NCI-H510A treated with DMSO at 0.1 percent for 48 hours (cell line): ENCODE measurements at places on chromosomes 12 and 14.

DNA sequence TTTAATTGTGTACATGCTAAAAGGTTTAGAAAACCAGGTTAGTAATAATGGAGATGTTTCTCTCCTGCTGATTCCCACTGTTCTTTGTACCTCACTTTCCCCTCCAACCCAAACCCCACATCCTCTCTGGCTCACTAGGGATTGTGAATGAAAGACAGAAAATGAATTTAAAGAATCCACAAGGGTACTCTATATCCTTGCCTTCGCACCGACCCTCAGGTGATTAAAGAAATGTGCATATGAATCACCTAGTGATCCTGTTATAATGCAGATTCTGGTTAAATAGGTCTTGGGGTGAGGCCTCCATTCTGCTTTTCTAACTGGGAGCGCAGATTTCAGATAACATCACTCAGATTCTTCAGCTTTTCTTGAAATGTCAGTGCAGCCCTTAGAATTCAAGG lies 84.3 kb upstream of the OTX2 start:
- DNase-seq, result no peak

DNA sequence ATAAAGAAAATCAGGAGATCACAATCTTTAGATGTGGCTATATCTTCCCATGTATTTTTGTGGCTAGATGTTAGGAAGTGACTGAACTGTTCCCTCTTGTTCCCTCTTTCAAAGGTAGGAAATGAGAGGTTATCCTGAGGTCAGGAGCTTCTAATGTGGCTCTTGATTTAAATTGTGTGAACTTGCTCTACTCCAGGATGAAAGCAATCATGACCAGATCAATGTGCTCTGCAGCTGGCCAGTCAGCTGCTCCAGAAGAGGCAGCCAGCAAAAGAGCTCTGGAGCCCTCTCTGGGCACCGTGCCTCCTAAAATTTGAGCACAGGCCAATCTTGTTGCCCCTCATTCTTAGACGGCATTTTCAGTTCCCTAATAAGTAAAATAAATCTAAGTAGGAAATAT lies 32.0 kb downstream of the CDK17 start:
- peak; percentile 74 for DNase-seq

GRCh38 chr12:26557326-26557725 lies 275.7 kb downstream of the ITPR2 start:
- no peak for DNase-seq

DNA sequence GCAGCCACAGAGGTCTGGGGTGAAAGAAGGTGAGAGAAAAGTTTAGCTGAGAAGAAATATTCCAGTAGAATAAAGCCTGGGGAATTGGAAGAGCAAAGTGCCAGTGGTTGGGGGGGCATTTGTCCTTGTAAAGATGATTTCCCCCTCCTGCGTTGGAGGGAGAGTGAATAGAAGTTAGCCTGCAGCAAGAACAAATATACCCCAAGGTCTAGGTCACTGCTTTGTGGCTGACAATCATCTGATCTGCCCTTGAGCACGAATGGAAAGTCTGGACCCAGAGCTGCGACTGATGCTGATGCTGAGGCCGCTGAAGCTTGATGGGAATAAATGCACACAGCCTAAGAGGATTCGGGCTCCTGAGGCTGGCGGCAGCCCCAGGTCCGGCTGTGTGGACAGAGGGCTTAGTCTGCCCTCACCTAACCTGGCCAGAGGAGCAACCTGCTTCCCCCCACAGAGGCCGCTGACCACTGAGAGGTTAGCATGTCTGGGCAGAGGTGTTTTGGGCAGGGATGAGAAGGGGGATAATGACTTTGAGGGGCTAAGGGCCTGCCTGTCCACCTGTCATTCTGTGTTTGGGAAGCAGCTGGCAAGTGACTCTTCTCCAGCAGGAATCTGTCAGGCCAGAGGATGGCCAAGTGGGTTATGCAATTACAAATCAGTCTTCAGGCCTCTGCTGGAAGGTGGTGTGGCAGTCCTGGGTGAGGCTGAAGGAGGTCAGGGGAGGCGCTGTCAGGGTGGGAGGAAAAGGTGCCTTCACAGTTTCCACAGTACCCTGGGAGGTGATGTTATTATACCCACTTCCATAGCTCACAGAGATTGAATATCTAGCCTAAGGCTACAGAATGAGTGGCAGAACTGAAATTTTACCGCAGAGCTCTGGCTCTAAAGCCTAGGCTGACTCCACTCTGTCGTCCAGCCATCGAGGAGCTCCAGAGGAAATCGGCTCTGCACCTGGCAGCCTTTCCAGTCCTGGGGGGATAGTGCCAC lies 11.7 kb downstream of the TUBA1C start:
- DNase-seq, result no peak

DNA sequence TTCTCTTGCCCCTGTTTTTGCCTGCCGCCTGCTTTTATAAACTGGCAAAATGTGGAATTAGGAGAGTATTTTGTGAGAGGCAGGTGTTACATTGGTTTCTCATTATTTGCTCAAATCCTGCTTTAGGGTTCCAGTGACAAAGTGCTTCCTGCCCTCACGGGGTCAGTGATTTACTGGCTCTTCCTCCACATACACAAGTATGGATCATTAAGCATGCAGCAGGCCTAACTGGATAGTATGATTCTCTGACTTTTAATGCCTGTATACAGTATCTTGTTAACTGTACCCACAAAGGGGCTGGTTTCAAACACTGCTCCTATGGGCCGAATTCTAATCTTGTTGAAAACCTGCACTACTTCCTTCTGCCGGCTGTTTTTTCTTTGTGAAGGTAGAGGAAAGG lies 63.2 kb downstream of the PTCSC3 start:
- peak; percentile 78 for DNase-seq

DNA sequence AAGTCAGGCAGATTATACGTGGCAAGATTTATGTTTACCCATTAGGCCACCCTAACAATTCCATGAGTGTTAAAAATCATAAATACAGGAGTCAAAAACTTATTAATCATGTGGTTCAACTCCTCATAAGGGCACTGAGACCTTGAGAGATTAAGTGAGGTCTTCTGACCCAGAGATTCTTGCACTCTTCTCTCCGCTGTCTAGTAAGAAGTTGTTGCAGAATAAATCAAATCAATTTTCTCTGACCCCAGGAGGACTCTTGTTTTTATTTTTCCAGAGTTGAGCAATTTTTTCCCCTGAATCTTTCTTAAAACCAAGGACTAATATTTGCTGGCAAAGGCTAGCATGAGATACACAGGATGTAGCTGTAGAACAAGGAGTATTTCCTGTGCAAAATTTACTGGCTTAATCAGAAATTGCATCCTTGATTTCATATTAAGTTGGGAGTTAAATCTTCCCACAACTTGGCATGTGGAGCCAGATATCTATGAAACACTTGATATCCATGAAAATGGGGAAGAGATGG lies 90.9 kb upstream of the PTHLH start:
- no peak for DNase-seq

- no peak for DNase-seq
Measured at GRCh38 chr12:58656254-58657009, 263.9 kb downstream of the LRIG3 start.

- DNase-seq, result no peak
Measured at GRCh38 chr14:35402323-35403113, 2.0 kb downstream of the NFKBIA start.

- DNase-seq, result no peak
Measured at GRCh38 chr14:102248121-102248520, 56.8 kb downstream of the MOK start.

GRCh38 chr12:100721169-100721568 lies 73.4 kb upstream of the ANO4 start:
- no peak for DNase-seq

DNA sequence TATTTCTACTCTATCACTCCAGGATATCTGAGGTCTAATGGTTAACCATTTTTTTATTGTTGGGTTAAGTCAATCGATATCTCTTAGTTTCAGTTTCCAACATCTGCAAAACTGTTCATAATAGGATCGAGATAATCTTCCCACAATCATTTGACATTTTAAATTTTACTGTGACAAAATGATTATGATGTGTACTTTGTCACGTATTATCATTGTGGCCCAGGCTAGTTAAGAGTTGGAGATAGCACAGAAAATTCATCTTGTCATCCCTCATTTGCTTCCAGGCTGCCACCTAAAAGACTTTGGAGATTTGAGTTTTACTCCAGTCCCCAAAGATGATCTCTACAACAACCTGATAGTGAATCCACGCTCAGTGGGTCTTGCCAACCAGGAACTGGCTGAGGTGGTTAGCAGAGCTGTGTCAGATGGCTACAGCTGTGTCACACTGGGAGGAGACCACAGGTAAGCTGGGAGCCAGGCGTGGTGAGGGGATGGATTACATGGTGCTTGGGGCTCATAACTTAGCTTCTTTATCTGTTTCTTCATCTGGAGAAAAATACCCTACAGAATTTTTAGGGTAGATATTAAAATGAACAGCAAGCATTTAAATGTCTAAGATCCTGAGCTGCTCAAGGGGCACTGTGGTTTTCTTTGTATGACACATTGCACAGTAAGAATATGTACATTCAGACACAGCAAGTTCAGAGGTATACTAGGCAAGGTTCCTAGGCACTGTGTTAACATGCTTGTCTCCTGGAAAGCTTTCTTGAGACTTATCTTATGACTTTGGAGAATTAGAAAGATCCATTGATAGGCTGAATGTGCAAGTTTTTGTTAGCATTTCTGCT lies 22.4 kb downstream of the ARG2 start:
- DNase-seq, result no peak

DNA sequence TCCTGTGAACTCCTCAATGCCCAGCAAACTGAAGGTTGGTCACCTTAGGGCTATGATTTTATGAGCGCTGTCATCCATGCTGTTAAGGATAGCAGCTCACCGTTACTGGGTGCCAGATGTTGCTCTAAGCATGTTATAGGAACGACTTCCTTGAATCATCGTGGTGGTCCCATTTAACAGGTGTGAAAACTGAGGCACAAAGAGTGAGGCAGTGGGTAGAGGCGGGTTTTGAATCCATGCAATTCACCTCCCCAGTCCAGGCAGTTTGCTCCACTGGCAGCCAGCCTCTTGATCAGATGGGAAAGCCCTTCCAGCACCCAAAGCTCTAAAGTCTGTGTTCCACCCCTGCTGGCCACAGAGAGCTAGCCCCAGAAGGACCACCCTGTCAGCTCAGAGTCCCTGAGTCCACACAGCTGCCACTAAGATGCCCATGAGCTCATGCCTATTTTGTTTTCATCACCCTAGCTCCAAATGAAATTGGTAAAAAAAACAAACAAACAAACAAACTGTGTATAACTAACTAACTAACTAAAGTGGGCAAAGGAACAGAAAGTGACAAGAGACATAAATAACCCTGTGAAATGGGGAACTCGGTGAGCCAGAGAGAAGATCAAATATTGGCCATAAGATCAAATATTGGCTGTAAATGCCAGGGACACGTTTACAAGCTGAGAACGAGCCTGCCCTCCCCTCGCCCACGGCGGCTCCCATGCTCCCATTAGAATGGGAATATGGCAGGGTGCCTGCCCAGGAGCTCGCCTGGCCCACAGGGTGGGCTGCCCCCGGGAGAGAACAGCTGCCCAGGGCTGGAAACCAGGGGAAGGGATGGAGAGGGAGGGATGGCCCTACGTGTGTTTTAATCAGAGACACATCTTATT lies 72.3 kb upstream of the RFLNA start:
- DNase-seq, result no peak

DNA sequence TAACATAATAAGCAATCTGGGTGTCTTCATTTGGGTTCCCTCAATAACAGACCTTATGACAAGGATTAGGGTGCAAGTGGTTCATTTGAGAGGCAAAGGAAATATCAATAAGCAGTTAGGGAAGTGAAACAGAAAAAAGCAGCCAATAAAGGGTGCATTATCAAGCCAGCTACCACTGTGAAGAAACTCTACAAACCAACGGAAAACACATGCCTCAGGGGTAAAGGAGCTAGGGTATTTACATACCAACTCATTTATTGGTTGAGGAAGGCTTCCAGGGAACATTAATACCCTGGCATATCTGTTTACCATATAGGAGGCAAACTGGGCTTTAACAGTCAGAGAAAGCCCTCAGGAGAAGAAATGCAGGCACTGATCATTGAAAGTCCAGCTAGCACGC lies 22.7 kb upstream of the IFNG-AS1 start:
- DNase-seq, result no peak

DNA sequence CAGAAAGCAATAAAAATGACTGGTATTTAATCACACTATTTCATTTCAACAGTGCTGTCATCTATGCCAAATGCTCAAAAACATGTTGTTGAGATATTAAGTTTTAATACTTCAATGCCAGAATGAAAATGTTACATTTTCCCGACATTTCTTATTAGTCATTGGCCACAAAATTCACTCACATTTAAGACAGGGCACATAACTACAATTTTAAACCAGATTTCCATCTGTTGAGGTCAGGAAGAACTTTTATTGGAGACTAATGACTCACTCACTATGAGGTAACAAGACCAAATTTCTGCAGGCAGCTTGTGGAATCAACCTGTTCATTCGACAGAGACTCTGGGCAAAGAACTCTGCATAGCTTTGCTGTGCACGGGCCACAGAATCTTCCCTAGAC lies 36.8 kb downstream of the PPTC7 start:
- no peak for DNase-seq

DNA sequence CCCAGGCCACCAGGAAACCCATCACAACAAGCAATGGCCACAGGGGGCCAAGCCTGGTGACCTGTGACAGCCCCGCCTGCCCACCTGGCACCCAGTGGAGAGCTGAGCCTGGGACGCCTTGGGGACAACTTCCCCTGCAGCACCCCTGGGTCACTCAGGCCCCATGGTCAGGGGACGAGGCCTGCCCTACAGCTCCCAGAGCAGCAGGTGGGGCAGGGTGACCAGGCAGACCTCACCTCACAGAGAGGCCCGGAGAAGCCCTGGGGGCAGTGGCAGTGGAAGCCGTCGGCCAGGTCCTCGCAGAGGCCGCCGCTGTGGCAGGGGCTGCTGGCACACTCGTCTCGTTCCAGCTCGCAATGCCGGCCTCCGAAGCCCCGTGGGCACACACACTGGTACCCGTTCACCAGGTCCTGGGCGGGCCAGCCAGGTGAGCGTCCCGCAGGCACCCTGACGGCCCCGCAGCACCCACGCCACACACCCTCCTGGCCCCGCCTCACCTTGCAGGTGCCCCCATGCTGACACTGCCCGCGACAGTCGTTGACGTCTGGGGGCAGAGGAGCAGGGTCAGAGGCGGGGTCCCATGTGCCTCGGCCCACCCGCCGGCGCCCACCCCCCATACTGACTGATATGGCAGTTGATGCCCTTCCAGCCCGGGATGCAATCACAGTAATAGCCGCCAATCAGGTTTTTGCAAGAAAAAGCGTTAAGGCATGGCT lies 18.1 kb downstream of the JAG2 start:
- DNase-seq, result no peak

DNA sequence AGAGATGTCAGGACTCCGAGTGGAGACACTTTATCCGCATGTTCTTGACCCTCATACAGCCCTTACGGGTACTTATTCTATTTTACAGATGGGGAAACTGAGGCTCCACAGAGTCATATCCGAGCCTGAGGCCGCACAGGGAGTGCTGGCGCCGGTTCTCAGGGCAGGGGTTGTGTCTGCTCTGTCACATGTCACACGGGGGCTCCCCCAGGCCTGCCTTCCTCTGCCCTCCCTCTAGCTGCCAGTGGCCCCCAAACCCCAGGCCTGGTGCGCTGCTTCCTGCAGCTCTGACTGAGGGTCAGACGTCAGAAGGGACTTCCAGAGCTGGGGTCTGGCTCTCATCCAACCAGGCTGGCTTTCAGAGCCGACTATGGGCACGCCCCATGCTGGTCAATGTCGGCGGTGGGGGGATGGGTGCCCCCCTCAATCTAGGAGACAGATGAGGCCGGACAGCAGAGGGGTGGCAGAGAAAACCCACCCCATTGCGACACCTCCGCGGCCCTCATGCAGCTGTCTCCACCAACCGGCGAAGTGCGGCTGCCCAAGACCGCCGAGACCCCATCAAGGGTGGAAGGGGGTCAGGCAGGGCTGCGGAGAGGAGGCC lies 811 bp upstream of the INF2 start:
- DNase-seq, result no peak

- DNase-seq, result no peak
Measured at GRCh38 chr12:12985817-12986408, 14.2 kb downstream of the HEBP1 start.

- DNase-seq, result no peak
Measured at GRCh38 chr14:74682169-74682952, 30.5 kb downstream of the AREL1 start.
